ENCODE measurements at places on chromosomes 7 and 10. TPM values are rescaled to one million over a fixed set of nuclear protein-coding genes. Genes with fewer than 3 reads are reported as not detected.
A peak's percentile ranks its signal among the peaks of the same experiment; 100 is the strongest.

DNA sequence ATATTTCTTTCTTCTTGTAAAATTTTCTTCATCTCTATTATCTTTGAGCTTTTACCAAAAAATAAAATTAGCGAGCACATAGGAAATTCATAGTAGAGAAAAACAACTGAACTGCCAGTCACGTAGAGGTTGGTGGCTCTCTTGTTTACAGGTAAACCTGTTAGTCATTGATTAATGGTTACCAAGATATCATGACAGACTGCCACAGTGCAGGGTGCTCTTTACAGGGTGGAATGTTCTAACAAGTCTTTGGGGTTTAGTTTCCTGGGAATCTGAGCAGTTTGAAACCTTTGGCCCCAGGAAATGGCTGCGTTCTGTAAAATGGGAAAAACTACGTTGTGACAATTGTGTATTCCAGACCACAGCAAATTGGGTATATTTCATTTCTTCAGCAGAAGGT lies 407.3 kb upstream of the ADARB2 start:
- no peak for DNase-seq

GRCh38 chr7:45573661-45574415 lies at the start of gene ADCY1:
ADCY1 (plus strand) TSS chr7:45574368; CDS start chr7:45574544, 176 bp downstream.
- DNase-seq, result peak; percentile 45

- no peak for DNase-seq
These were observed 11.0 kb upstream of the HPS1 start for GRCh38 chr10:98457721-98458120.

DNA sequence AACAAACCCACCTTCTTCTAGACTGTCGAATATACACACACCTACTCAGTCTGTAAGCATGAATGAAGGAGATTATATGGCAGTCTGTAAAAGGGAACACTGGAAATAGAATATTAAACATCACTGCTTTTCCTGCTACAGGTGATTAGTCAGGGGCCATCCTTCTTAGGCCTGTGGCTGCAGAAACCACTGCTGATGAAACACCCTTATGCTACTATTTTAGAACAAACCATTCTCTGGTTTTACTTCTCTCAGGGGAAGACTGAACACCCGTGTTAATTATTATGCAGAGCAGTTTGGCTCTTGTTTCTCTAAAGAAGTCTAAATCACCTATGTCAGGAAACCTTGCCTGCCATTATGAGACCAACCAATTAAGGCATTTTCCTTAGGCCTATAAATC lies 351.1 kb upstream of the KLF6 start:
- no peak for DNase-seq

The GPR15LG gene
- not detected for total RNA-seq

Data from neural crest cell (in vitro differentiated cells).